ENCODE measurements at places on chromosomes 11 and 22.

- DNase-seq: no peak
These were observed 114.8 kb downstream of the KCNQ1OT1 start for GRCh38 chr11:2584812-2585565.

DNA sequence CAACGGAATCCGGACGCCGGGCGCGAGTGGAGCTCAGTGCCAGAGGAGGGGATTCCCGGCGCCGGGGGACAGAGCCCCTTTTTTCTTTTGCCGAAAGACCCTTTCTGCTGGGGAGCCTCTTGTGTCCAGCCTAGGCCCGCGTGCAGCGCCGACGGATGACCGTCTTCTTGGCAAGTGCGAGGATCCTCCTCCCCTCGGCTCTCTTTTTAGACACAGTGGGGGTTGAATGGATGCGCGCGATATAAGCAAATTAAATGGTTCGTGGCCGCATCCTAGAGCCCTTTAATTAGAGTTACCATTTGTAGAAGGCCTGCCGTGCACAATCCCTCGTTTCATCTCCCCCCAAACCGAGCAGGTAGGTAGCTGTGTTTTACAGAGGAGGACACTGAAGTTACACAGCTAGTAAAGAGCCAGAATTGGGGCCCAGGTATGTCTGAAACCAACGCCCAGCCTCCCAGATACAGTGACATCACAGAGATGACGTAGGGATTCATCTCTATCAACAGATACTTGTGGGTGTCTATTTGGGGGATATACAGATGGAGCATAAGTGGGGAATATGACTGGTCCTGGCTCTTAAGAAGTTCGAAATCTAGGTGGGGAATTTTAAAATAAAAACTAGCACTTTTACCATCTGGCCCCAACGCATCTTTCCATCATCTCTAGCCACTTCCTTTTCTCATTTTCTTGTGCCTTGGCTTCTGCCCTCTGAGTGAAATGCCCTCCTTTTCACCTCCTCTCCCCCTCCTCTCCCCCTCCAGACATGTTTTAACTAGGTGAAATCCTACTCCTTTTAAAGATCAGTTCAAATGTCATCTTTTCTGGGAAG, 875 bp downstream of the TCP11L1 start:
- DNase-seq: no peak

DNA sequence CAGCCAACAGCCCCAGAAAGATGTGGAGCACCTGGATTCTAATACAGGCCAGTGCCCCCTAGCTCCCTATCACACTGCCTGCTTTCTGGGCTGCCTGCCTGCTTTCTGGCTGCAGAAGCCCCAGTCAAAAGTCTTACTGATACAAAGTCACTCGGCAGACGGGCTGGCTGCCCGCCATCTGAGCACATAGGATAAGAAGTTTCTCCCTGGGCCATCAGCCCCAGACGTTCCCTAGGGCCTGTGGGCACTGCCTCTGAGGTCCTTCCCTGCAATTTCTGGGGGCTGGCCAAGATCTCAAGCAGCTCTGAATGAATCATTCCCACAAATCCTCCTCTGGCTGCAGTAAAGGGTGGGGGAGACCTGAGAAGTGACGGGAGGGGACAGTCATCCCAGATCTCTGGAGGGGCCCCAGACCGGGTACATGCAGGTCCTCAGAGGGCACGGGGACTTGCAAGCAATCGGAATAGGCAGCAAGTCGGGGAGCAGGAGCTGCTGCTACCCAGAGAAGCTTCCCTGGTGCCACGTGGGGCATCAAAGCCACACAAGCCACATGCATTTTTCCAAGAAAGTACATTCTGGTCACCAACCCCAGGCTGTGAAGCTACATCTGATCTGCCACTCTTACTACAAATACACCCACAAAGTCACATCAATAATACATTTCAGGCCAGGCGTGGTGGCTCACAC, 4.7 kb downstream of the TPST2 start:
- no peak for DNase-seq

DNA sequence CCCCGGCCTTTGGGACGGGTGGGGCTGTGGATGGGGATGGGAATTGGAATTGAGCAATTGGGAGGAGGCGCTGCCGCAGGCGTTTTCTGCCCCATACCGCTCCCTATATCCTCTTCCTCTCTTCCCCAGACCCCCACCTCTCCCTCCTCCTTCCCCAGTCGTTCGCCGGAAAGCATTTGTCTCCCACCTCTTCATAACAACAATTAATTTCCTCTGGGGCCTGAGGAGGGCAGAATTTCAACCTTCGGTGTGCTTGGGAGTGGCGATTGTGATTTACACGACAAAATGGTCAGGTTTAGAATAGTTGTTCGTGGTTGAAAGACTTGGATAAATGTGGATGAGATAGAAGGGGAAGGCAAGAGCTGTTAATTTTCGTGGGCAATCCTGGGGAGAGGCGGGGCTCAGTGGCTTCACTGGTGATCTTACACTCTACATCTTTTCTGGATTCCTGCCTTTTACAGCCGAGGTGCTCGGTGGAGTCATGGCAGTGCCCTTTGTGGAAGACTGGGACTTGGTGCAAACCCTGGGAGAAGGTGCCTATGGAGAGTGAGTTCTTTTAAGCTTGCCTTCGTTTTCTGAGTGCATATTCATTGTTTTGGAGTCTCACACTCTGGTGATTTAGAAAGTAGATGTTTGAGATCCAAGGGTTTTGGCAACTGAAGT, 1.5 kb downstream of the CHEK1 start:
- peak; percentile 75 for DNase-seq

- no peak for DNase-seq
These were observed 96.5 kb downstream of the SHANK2 start for GRCh38 chr11:71155846-71156245.

DNA sequence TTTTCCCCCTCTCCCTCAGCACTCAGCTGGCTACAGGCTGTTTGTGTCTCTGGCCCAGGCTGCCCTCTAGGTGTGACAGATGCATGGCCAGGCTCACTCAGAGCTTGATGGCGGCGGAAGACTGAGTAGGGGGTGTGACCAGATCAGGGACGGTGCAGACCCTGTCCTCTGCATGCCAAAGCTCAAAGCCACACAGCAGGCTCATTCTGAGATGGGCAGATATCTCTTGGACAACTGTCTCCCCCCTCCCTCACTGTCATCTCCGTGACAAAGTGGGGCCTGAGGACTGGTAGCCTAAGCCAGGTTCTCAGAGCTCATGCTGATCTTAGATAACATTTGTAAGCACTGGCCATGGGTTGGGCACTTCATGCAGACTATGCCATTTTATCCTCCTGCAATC, 231.3 kb downstream of the DSCAML1 start:
- DNase-seq: no peak

- DNase-seq: no peak
These were observed 32.7 kb downstream of the VSTM5 start for GRCh38 chr11:93817426-93818348.

DNA sequence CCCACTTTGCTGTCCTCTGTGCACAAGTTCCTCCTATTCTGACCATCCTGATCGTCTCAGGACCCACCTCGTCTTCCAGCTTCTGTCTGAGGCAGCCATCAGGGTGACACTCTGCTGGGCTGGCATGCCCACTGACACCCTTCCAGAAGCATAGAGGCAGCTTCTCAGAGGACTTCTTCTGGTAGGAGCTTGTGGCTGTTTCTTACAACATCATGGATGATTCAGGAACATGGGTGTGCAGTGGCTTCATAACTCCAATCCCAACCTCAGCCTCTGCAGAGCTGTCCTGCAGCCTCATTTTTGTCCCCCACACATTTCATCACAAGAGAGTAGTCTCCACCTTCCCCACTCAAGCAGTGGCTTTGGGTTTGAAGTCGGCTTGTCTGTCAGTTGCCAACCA, 20.9 kb upstream of the CTR9 start:
- DNase-seq: no peak

DNA sequence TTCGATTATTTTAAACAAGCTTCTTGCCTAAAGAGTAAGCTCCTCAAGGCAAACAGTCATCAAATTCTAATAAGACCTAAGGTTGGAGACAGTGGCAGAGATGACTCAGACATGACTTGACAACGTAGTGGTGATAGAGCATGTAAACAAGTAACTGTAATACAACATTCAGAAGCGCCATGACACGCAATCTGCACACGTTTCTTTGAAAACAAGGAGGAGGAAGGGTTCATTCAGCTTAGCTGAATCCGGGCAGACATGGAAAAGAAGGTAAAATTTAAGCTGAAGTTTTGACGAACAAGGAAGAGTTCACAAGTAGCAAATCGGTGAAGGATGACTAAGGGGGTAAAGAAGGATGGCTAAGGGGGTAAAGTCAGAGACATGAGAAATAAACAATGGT, 152.4 kb upstream of the ZC3H12C start:
- DNase-seq: no peak

DNA sequence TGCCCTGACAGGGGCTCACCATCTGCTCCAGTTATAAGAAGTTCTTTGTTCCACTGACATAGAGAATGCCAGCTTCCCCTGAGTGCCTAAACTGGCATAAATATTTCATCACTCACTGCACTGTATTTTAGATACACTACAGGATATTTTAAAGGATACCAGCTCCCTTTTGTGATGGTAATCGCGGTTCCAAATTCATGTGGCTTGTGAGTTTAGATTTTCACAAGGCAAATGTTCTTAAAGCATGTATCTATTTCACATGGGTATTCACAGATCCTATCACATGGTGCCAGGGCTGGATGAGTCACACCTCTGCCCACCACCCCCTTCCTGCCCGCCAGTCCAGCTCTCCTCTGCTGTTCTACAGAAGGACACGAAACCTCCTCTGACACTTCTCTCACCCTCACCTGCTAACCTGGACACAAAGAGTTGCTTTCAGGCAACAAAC, 105.5 kb downstream of the KCNC1 start:
- DNase-seq: no peak

- DNase-seq: no peak
These were observed 3.2 kb downstream of the LRRC4C start for GRCh38 chr11:41456269-41456668.

- no peak for DNase-seq
These were observed 29.6 kb downstream of the SHANK3 start for GRCh38 chr22:50702261-50702671.

- no peak for DNase-seq
These were observed 724.3 kb downstream of the TBC1D22A start for GRCh38 chr22:47486569-47487312.

DNA sequence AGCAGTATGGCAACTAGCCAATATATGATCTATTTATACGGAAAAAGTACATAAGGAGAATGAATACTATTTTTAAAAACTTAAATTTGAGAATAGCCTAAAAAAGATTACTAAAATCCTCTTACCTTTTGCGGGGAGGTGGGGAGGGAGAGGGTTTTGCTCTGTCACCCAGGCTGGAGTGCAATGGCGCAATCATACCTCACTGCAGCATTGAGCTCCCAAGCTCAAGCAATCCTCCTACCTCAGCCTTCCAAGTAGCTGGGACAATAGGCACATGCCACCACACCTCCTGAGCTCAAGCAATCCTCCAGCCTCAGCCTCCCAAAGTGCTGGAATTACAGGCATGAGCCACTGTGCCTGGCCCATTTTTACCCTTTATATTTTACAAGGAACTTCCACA, 82.0 kb downstream of the TTC28 start:
- no peak for DNase-seq

GRCh38 chr11:130037881-130038585, 31.7 kb upstream of the APLP2 start:
- no peak for DNase-seq

- no peak for DNase-seq
These were observed 113.0 kb downstream of the KCNQ1OT1 start for GRCh38 chr11:2586793-2587131.

DNA sequence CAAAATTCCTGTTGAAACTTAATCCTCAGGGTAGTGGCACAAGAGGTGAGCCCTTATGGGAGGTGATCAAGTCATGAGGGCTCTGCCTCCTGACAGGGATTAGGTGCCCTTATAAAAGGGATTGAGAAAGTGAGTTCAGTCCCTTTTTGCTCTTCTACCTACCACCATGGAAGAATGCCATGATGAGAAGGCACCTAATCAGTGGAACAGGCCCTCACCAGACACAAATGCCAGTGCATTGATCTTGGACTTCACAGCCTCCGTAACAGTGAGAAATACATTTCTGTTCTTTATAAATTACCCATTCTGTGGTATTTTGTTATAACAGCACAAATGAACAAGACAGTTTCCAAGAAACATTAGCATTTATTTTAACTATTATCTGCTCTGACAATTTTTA, 81.0 kb upstream of the MTMR2 start:
- DNase-seq: no peak

- no peak for DNase-seq
These were observed 4.9 kb downstream of the LRP5 start for GRCh38 chr11:68317147-68317785.

DNA sequence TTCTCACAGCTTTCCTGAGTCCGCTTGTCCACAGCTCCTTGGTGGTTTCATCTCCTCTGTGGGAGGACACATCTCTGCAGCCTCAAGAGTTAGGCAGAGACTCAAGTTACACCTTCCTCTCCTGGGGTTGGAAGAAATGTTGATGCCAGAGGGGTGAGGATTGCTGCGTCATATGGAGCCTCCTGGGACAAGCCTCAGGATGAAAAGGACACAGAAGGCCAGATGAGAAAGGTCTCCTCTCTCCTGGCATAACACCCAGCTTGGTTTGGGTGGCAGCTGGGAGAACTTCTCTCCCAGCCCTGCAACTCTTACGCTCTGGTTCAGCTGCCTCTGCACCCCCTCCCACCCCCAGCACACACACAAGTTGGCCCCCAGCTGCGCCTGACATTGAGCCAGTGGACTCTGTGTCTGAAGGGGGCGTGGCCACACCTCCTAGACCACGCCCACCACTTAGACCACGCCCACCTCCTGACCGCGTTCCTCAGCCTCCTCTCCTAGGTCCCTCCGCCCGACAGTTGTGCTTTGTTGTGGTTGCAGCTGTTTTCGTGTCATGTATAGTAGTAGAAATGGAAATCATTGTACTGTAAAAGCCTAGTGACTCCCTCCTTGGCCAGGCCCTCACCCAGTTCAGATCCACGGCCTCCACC, 11.7 kb downstream of the RASD2 start:
- DNase-seq: no peak

GRCh38 chr22:27153386-27153785, 496.0 kb downstream of the MIAT start:
- no peak for DNase-seq

GRCh38 chr11:47233989-47234668, 14.5 kb downstream of the ACP2 start:
- DNase-seq: no peak

GRCh38 chr22:35761037-35761436, 43.4 kb downstream of the APOL5 start:
- DNase-seq: no peak

DNA sequence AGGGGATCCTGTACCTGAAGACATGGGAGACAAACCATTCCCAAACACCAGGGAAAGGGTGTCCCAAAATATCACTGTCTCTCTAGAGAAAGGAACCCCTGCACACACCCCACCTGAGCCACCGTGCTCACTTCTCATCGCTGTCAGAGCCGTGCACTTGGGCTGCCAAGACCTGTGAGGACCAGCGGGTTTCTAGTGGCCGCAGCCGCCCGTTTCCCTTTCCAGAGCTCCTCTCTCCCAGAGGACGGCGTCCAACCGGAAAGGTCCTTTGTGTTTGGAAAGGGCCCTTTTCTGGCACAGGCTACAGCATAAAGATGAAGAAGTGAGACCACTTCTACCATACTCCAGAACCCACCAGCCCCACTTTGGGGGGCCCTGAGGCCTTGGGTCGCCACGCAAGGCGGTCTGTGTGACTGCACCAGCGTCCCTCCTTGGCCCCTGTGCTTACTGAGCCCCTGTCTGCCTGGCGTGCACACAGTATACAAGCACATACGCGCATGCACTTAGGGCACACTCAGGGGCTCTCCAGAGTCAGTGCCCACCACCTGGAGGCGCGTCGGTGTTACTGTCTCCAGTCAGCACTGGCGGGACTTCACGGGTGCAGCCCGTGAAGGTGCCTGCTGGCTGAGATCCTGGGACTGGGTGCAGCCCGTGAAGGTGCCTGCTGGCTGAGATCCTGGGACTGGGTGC, 381.8 kb downstream of the TBC1D22A start:
- no peak for DNase-seq

GRCh38 chr22:24128021-24128420, 53.3 kb upstream of the SUSD2 start:
- no peak for DNase-seq

Measured in renal pelvis (tissue), 12 donors.